Myocyte (in vitro differentiated cells): ENCODE measurements at places on chromosomes 7 and 10. TPM values are rescaled to one million over a fixed set of nuclear protein-coding genes. Genes with fewer than 3 reads are reported as not detected.

GRCh38 chr7:152751449-152752141 lies 8.0 kb upstream of the ACTR3B start:
- no peak for DNase-seq

GRCh38 chr10:100740476-100741377 lies 4.7 kb upstream of the PAX2 start:
- DNase-seq: no peak

GRCh38 chr10:52232561-52233350 lies 81.3 kb upstream of the DKK1 start:
- DNase-seq: peak; percentile 18

GRCh38 chr7:12751764-12752163 lies 64.3 kb downstream of the ARL4A start:
- DNase-seq: no peak

DNA sequence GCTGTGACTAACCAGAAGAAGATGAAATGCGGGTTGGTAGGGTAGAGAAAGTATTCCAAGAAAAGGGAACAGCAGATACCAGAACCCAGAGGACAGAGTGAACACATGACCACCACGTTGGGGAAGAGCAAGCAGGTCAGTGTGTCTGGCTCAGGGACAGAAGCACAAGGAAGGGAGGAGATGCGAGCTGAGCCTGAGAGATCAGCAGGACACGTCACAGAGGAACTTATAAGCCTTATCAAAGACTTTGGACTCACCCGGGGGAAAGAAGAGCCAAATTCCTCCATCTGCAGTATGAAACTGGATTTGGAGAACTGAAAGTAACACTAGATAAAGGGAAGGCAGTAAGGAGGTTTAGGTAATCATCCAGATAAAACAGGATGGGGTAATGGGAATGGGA lies 232.1 kb upstream of the NPVF start:
- DNase-seq: no peak

GRCh38 chr10:130042381-130042780 lies 68.2 kb downstream of the C10orf143 start:
- no peak for DNase-seq

Gene ACTR3C
- total RNA-seq: 0.32 TPM in 1 of 2 replicates, not detected in the other

Gene CPXM2
- total RNA-seq: not detected in 2 replicates

Gene KCNMA1
- 11.9 and 15.3 TPM in 2 replicates for total RNA-seq

Gene NFE2L3
- total RNA-seq: 0.88 and 1.2 TPM in 2 replicates

Gene ADAMTS14
- 7.1 and 7.5 TPM in 2 replicates for total RNA-seq

Gene CYP2C19
- total RNA-seq: 0.08 TPM in 1 of 2 replicates, not detected in the other

Gene LBX1
- 11.7 and 14.1 TPM in 2 replicates for total RNA-seq
